AG04450 (cell line): ENCODE measurements at places on chromosomes 12 and 14.

GRCh38 chr12:103973909-103974308 lies 8.2 kb downstream of the TDG start:
- DNase-seq: no peak

GRCh38 chr12:27576667-27577347 lies 52.8 kb downstream of the PPFIBP1 start:
- no peak for DNase-seq

- DNase-seq: no peak
Measured at GRCh38 chr12:96729886-96730285, 177.2 kb upstream of the NEDD1 start.

GRCh38 chr14:69355607-69356281 lies 42.4 kb downstream of the ERH start:
- no peak for DNase-seq

- DNase-seq: no peak
Measured at GRCh38 chr12:92394895-92395294, 249.2 kb upstream of the BTG1 start.

- DNase-seq: no peak
Measured at GRCh38 chr12:92438641-92439419, 264.0 kb upstream of the PLEKHG7 start.

DNA sequence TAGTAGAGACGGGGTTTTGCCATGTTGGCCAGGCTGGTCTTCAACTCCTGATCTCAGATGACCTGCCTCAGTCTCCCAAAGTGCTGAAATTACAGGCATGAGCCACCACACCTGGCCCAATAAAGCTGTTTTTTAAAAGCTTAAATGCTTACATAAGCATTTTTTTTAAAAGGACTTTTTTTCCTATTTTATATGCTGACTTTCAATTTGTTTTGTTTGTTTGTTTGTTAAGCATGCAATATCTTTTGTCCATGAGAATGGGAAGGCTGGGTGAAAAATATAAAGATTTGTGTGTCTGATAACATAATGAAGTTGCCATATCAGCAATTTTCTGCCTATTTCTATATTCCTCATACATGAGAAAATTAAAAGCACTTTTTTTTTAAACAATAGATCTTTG lies 17.0 kb upstream of the SLC2A13 start:
- DNase-seq: no peak

DNA sequence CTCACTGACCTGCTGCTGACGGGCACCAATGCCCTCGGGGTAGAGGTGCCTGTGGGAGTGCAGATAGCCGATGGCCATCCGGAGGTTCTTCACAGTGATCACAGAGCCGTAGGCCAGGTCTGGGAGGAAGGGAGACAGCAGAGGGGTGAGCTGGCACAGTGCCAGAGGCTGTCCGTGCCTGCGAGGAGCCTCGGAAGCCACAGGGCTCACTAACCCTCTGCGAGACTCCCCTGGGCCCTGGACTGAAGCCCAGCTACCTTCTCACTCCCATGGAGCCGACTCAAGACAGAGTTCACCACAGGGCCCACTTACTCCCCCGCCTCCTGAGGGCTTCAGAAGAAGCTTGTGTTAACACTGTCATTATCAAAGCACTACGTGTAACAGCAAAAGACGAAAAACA lies 24.5 kb downstream of the POMT2 start:
- no peak for DNase-seq

- DNase-seq: no peak
Measured at GRCh38 chr12:86081843-86082242, 174.3 kb downstream of the MGAT4C start.

DNA sequence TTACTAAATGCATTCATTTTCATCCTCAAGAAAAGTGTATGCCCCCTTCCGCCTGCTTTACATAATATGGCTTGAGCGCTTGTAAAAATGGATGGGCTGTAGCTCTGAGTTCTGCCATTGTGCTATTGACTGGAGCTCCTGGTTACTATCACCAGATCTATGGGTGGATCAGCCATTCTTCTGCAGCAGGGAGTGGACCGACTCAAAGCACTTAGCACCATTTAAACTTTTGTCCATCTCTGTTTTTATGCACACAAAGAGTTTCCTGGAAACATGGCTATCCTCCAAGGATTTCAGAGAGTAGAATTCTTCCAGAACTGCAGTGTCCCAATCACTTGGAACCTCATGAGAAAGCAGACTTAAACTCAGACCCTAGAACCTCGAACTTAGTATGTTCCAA lies 4.5 kb upstream of the NUMB start:
- DNase-seq: no peak

- DNase-seq: no peak
Measured at GRCh38 chr12:26273811-26274210, 78.4 kb downstream of the SSPN start.

DNA sequence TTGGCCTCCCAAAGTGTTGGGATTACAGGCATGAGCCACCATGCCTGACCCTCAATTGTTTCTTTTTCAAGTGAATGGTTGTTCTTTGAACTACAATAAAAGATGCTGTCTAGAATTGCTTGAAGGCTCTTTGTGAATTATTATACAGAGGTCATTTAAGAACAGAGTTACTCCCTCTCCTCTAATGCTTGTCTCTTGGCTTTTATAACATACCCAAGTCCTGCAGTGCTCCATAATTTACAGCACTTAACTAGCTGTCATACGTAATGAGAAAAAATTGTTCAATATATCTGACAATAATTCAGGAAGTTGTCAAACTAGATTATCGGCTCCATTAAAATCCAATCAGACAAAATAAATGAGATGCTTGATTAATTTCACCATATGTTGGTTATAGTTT lies 823.0 kb upstream of the ATXN7L3B start:
- no peak for DNase-seq

- DNase-seq: no peak
Measured at GRCh38 chr12:79402606-79403005, 288.2 kb downstream of the PAWR start.

DNA sequence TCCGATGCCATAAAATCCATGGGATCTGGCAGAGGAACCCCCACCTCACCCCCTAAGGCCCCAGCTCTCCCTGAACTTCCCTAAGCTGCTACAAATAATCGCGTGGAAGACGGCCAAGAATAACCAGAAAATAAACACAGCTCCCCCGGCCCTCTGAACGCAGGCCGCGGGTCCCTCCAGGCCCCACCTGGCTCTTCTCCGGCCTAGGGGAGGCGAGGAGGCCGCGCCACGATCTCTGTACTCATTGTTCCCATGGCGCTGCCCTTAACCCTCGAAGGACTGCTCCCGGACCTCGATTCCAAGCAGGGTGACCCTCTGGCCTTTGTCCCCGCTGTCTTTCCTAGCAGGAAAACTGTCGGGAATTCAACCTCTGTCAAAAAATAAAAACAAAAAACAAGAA lies 33.9 kb upstream of the TBX5 start:
- DNase-seq: no peak

GRCh38 chr12:24554612-24555295 lies 394.1 kb downstream of the BCAT1 start:
- DNase-seq: no peak

GRCh38 chr12:100447381-100447780 lies 26.3 kb upstream of the NR1H4 start:
- no peak for DNase-seq

- DNase-seq: no peak
Measured at GRCh38 chr12:25074954-25075353, 120.0 kb downstream of the DNAI7 start.

DNA sequence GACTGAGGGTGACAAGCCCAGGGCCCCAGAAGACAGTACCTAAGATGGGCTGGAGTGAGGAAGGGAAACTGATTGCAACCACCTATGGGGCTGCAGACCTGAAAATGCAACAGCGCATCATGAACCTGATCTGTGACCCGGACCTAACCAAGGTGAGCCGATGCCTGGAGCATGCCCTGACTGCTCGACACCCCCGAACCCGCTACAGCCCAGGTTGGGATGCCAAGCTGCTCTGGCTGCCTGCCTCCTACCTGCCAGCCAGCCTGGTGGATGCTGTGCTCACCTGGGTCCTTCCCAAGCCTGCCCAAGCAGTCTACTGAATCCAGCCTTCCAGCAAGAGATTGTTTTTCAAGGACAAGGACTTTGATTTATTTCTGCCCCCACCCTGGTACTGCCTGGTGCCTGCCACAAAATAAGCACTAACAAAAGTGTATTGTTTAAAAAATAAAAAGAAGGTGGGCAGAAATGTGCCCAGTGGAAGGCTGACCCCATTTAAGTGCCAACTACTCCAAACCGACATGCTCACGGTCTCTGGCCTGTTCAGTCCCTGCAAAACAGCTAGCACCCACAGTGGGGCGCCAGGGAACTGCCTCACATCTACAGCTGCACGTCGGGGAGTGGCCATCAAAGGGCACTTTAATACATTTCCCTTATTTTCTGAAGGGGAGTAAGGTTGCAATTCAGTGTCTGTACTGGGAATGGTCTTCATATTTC lies 4.2 kb downstream of the RDH5 start:
- no peak for DNase-seq

GRCh38 chr12:5163661-5164060 lies 120.0 kb downstream of the KCNA5 start:
- DNase-seq: no peak

DNA sequence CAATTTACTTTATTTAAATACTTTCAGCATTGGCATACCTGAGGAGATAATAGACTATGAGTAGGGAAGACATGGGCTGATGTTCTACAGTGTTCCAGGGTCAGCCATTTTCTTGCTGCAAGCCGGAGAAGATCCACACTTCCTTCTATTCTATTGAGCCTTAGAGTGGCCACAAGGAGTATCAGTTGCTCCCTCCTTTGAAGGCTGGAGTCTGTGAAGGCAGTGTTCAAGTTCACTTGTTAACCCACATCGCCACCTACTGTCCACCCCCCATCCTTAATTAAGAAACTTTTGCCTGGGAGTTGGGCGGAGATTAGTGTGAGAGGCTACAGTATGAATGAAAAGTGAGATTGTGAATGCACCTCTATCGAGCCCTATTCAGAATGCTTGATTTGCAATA lies 666.6 kb downstream of the NRXN3 start:
- DNase-seq: no peak

DNA sequence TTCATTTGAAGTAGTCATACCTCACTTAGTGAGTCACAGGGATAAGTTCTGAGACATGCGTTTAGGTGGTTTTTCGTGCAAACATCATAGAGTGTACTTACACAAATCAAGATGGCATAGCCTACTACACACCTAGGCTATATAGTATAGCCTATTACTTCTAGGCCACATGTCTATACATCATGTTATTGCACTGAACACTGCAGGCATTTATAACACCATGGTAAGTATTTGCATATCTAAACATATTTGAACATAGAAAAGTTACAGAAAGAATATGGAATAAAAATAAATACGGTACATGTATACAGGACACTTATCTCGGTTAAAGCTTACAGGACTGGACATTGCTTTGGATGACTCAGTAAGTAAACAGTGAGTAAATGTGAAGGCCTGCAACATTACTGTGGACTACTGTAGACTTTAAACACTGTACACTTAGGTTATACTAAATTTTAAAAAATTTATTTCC lies 670.6 kb downstream of the SLC16A7 start:
- peak; percentile 55 for DNase-seq

- no peak for DNase-seq
Measured at GRCh38 chr12:95548539-95549391, 2.5 kb downstream of the USP44 start.

GRCh38 chr12:9606736-9607372 lies 862 bp downstream of the KLRB1 start:
- no peak for DNase-seq

DNA sequence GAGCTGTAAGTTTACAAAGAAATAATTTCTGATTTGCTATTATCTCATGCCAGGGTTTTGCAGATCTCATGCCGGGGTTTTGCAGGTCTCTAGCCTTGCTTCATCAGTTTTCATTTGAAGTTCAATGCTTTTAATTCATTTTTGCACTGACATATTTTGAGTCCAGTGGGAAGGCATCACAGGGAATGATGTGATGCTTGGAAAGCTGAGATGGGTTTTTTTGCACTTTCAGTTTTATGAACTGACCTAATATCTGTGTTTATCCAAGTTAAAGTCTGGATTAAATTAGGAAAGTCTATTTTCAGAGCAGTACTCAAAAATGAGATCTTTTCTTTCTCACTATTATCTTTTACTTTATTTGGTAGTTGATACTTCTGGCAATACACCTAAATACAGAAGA lies 23.6 kb upstream of the REP15 start:
- DNase-seq: no peak

GRCh38 chr12:116604178-116604895 lies 45.2 kb downstream of the MAP1LC3B2 start:
- no peak for DNase-seq

- DNase-seq: no peak
Measured at GRCh38 chr12:2607881-2608607, 186.7 kb upstream of the FKBP4 start.

DNA sequence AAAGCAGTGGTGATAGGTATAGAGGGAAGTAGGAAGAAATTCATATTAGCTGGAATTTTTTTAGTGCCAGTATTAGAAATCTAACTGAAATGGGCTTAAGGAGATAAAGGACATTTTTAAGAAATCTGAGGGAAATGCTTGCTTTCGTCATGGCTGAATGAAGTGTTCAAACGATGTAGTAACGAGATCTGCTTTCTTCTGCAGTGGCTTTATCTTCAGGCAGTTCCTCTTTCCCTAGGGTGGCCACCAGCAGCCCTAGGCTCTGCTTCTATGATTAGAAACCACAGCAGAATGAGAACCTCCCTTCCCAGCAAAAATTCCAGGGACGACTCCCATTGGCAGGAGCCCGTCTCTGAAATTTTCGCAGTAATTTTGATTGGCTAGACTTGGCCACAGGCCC lies 163.9 kb upstream of the FRMD6 start:
- DNase-seq: no peak

DNA sequence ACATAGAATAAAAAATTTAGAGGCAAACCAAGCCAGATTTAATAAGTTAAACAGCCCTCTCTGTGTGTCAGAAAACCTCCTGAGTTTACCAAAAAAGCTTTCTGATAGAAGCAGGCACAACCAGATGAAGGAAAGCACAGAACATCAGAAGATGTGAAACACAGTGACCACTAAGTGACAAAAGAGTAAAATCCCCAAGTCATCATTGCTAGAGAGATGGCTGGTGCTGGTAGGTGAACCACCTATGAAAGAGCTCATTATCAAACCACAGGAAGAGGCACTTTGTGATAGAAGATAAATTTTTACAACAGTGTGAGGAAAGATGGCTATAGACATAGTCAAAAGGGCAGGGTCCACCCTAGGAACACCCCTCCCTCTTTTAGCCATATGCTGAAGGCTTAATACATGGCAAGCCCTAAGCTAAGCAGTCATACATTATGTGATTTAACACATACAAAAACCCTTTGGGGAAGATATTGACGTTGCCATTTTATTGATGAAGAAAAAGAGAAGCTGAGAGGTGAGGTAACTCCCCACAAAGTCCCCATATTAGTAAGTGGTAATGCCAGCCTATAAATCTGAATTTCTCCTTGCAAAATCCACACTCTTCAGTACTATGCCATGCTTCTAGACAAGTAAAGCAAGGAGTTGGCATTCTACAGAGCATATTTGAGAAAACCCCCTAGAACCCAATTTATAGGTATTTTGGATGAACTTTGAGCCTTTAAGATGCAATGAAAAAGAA lies 449.9 kb downstream of the LRIG3 start:
- DNase-seq: no peak
